Left renal pelvis (tissue), 4 donors: ENCODE measurements at places on chromosomes 2 and 18.

DNA sequence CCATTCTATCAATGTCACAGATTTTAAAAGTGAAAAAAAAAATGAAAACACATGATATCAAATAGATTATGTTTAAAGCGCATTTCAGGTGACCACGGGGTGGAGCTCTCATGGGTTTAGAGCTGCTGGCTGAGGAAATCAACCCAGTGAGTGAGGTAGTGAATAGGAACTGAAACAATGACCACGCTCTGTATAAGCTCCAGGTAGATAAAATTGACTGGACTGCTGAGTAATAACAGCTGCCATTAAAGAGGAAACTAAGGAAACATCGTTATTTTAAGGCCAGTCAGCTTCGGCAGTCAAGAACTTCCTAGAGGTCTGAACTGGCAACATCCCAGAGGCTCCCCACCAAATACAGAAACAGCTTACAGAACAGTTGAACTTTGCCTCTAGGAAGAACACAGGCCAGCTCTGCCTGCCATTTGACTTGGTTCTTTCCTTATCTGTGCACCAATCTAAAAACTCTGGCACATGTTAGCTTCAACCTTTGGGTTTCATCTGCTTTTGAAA lies 185.9 kb downstream of the PDE1A start:
- no peak for DNase-seq

DNA sequence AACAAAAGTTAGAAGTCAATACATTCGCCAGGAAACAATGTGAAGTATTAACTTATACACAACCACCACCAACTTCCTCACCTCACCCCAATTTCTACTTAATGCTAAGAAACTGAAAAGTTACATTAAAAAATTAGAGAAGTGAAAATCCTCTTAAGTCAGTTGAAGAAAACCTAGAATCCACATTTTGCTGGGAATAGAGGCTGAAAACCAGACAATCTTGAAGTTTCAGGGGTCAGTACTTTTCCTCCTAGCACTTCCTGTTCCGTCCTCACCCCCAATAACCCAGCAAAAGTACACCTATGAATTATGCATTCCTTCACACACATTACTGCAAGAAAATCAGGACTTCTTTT lies 6.3 kb downstream of the YES1 start:
- no peak for DNase-seq

DNA sequence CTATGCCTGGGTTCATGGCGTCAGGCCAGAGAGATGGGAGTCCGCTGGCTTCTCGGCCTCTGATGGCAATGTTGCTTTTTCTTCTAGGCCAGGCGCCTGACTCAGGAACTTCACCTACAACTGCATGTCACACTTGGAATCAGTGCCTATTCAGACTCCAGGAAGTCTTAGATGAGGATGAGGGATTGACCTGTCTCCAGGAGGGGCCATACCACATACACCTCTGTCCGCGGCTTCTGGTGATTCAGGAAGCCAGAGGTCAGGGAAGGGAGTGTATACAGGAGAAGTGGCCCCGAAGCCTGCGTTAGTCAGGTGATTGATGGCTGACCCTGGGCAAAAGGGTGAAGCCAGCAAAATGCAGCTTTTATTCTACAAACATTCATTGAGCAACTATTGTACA lies 109.1 kb upstream of the RMDN2 start:
- no peak for DNase-seq

DNA sequence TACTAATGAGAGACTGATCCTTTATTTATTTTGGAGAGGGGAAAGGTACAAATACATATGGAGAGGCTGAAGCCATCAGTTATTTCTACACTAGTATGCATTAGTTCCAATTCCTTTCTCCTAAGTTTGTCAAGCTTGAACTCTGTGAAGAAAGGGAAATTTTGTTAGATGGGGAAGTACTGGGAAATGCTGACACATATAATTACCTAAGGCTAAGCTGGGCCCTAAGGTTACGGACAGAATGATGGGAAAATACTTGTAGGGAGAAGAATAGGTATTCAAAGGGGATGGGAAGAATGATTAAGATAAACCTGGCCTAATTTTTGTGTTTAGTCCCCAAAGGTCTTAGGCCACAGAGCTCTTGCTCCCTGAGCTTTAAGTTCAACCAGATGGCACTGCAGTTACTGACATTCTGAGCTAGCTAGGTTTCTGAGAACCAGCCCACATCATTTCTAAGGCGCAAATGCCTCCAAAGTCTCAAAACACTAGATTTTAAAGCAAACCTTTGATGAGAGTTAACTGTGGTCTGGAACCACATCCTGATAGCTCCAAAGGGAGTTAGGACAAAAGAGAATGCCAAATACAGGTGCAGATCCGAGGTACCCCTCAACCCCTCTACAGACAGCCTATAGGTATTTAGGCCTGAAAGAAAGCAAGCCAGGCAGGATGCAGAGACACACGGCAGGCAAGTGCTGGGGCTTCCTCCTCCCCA lies 2.7 kb downstream of the TMEM163 start:
- no peak for DNase-seq

- DNase-seq = peak; percentile 53
Measured at GRCh38 chr18:3248062-3248657, 559 bp downstream of the MYL12A start.

GRCh38 chr2:74206180-74206688 lies 7.8 kb downstream of the MTHFD2 start:
- no peak for DNase-seq

DNA sequence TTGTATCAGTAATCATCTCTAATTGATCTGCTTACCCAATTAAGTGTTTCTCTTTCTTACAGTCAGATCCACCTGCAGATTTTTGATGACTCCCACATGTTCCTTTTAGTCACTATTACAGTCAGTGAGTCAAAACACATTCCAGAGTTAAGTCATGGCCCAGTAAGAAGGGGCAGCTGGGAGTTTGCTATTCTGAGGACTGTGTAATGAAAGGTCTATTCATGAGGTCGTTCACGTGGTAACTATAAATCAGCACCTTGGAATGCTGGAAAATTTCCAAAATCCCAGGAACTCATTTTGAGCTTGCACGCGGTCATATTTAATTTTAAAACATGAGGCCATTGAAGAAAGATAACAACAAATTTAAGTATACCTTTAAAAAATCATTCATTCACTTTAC lies 252.5 kb downstream of the XIRP2 start:
- DNase-seq = peak; percentile 67

DNA sequence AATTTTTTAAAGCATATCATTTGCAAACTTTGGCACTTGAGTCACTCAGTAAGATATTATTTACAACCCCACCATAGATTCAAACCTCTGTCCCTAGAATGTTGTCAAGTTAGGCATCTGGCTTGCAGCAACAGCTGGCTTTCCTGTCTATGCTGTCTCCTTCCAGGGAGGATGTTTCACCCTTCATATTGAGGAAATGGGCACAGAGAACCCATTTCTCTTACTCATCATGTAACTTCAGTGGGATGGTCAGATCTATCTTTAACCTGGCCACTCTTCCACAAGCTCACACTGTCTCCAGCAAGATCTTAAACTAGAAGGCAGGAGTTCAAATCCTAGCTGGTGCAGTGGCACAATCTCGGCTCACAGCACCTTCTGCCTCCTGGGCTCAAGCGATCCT lies 15.8 kb downstream of the LCT start:
- DNase-seq = no peak

DNA sequence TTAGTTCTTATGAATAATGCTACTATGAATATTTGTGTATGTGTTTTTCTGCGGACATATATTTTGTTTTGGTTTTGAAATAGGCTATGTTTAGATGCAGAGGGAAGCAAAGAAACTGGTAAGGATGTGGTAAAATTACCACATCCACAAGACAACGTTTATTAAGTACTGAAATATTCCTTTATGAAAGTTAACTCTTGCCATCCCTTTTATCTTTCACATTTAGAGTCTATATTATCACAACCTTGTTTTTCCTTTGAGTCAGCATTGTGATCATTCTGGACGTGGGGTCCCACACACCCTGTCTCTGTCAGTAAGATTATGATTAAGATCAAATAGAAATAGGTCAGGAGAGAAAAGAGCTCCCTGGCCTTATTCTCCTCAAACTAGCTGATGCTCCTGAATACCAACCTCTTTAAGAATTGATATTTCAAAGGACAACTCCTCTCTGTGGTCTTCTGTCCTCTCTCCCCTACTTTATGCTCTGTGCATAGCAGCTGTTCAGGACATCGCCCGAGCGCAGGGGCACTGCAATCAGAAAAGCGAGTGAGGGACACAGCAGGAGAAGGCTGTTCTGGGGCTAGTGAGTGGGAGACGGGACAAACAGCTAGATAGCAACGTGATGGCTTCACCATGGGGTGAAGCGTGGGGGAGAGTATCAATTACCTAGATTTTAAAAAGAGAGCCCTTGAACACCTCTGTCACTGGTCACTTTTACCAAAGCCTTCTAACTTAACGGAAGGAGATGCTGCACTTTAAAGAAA lies 12.2 kb downstream of the METAP1D start:
- no peak for DNase-seq

- DNase-seq = no peak
Measured at GRCh38 chr2:70041663-70042062, 45.6 kb upstream of the PCBP1 start.

DNA sequence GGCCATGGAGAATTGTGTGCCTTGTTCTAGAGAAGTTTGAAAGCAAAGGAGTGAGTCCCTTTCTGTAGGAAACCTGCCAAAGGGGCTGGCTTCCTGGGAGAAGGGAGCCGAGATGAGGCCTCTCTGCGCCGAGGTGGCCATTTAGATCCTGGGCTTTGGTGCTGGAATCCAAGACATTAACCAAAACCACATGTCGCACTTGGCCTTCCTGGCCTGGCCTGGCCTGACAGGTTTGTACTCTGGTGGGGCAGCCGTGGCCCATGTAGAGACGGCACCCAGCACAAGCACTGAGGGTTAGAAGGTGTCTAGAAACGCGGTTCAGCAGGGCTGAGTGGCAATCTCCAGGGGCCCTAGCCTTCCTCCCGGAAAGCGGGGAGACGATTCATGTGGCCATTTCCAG lies 7.1 kb downstream of the CNNM3 start:
- no peak for DNase-seq

GRCh38 chr2:209845666-209846065 lies 74.0 kb downstream of the UNC80 start:
- no peak for DNase-seq

GRCh38 chr2:105399207-105399861 lies 483 bp upstream of the FHL2 start:
- no peak for DNase-seq

- no peak for DNase-seq
Measured at GRCh38 chr2:190941571-190941970, 61.0 kb downstream of the GLS start.

DNA sequence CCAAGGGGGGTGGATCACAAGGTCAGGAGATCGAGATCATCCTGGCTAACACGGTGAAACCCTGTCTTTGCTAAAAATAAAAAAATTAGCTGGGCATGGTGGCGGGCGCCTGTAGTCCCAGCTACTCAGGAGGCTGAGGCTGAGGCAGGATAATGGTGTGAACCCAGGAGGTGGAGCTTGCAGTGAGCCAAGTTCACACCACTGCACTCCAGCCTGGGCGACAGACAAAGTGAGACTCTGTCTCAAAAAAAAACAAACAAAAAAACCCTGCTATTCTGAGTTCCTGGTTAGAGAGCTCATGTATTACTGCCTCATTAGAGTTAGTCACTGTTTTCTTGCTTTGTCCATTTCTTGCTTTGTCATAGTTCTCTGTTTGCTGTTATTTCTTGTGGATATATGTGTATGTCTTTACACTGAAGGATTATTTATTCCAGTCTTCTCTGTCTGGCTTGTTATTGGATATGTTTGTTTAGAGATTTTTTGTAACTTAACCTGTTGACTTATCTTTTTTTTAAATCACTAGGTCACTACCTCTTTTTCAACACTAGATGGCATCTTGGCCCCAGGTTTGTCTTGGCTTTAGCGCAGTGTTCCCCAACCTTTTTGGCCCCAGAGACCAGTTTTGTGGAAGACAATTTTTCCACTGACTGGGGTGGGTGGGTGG lies 17.0 kb downstream of the TTLL4 start:
- DNase-seq = no peak

GRCh38 chr2:75166491-75166890 lies 32.8 kb downstream of the TACR1 start:
- no peak for DNase-seq

GRCh38 chr2:84613082-84613481 lies 96.8 kb downstream of the DNAH6 start:
- no peak for DNase-seq

DNA sequence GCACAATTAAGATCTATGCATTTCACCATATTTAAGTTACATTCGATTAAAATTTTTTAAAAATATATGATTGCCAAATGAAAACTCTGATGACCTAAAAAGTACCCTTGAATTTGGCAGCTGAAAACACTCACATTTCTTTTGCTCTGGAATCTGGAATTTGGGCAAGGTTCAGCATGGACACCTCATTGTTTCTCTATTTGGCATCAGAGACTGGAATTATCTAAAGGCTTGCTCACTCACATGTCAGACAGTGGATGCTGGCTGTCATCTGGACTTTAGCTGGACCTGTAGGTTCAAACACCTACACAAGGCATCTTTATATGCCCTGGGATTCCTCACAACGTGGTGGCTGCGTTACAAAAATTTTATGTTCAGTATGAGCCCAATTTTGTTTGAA lies 16.1 kb downstream of the MBOAT2 start:
- no peak for DNase-seq

GRCh38 chr2:189204322-189204941 lies 24.9 kb upstream of the COL5A2 start:
- no peak for DNase-seq

- peak; percentile 55 for DNase-seq
Measured at GRCh38 chr18:54607213-54608027, 16.4 kb downstream of the DYNAP start.

- no peak for DNase-seq
Measured at GRCh38 chr2:1974397-1974796, 230.1 kb upstream of the PXDN start.

DNA sequence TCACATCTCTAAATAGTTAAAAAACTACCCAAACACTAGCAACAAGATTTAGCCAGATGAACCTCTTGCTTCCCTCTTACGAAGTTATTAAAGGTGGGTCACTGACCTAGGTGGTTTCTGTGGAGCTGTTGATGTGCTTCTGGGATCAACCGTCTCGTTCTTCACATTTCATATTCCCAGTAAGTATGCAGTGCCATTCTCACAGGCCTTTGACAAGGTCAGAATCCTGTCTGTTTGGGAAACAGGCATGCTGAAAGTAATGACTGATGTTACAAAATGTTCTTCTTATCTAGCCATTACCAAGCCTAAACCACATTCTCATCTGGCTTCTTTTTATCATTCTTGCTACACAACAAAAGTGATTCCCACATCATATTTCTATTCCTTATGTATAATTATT lies 70.3 kb downstream of the WDR7 start:
- no peak for DNase-seq

- DNase-seq = no peak
Measured at GRCh38 chr2:57218206-57218605, 828.4 kb upstream of the VRK2 start.

- no peak for DNase-seq
Measured at GRCh38 chr2:31314761-31315160, 80.8 kb downstream of the EHD3 start.
